ENCODE measurements at places on chromosomes 7 and 10.

GRCh38 chr7:147593271-147594057 is 997.1 kb upstream of the C7orf33 start:
- DNase-seq, result no peak

GRCh38 chr7:107166736-107167426 is 1.9 kb upstream of the HBP1 start:
- no peak for DNase-seq

DNA sequence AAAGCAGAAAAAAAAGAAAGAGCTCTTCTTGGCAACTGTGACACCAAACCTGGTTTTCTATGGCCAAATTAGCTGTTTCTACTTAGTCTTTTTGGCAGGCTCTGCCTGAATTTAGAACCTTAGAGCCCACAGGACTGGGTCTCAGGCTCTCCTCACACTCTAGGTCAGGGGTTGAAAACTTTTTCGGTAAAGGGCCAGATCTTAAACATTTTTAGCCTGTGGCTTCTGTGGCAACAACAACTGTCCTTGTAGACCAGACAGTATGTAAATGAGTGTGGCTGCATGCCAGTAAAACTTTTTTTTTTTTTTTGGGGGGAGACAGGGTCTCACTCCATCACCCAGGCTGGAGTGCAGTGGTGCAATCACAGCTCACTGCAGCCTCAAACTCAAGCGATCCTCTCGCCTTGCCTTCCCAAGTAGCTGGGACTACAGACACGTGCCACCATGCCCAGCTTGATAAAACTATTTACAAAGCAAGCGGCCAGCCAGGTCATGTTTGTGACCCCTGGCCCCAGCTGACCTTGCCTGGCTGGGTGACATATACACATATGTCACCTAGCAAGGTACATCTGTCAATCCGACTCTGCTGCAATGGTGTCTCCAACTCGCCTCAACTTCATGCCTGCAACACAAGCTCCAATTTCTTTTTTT is 17.4 kb downstream of the KPNA7 start:
- no peak for DNase-seq

DNA sequence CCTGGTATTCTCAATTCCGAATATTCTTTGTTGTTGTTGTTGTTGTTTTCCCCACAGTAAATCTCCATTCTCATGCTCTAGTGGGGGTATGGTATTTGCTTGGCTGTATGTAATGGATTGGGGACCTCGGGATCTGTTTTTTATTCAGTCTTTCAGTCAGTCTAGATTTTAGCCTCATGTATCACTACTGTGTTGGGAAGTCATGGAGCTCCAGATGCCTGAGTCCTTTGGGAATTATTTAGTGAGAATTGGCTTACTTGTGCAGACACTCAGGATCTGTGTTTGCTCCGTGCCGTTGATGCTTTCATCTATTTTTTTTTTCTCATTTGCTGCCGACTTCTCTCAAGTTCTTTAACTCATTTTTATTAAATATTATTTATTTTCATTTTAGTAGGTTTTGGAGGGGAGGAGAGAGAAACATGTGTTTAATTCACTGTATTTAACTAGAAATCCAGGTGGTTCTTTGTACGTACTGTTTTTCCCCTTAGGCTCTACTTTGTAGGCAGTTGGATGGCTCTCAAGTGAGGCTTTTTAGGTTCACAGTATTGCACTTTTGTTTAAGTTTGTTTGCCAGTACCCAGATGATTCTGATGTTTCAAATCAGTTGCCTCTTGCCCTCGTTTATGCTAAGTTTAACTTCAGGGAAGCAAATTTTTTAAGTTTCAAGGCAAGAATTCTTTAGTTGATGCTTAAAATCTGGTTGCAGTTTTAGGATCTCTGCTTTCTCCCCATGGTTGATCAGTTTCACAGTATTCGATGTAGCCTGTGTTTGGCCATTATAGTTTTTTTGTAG is 36.9 kb downstream of the ZNRF2 start:
- DNase-seq, result no peak

GRCh38 chr10:88754287-88754686 is 5.5 kb upstream of the LIPN start:
- DNase-seq, result peak; percentile 26

GRCh38 chr7:36597090-36597773 is 127.1 kb downstream of the AOAH start:
- no peak for DNase-seq

- DNase-seq, result no peak
Observed at GRCh38 chr7:42137941-42138340, 99.1 kb downstream of the GLI3 start.

DNA sequence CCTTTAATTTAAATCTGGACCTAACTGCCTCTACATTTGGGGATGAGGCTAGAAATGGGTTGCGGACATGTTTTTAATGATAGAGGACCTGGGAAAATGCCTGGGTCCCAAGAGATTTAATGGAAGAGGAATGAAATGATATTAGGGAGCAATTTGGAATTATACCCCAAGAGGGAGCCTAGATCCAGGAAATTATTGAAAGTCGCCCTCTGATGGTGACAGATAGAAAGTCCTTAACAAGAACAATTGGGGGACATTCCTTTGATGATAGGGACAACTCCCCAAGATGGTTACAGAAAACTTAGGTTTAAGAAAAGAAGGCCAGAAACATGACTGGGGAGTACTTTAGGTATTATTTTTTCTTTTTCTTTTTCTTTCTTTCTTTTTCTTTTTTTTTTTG is 9.5 kb upstream of the TSGA13 start:
- DNase-seq, result peak; percentile 17

DNA sequence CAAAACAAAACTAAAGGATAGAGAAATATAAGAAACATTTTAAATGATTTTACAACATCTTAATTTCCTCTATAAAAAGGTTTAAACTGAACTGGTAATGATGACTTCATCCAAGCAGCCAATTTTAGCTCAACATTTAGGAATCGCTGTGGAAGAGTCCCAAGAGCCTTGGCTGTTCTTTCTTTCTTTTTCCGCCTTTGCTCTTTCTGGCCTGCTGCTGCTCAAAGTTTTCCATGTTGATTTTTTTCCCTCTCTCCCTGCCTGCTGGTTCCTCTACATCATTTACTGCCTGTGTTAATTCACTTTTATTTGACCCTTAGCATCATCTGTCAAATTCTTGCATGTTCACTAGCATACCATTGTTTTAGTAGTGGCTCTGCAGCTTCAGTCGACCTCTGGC is 146.9 kb downstream of the EVX1 start:
- no peak for DNase-seq

- no peak for DNase-seq
Observed at GRCh38 chr7:103391150-103391549, 43.7 kb downstream of the PSMC2 start.

GRCh38 chr7:127189886-127190285 is 62.9 kb downstream of the GRM8 start:
- DNase-seq, result no peak

GRCh38 chr7:111074071-111074747 is 16.7 kb upstream of the LRRN3 start:
- DNase-seq, result no peak

GRCh38 chr10:27720529-27720928 is 25.1 kb downstream of the MKX start:
- DNase-seq, result no peak

- no peak for DNase-seq
Observed at GRCh38 chr10:2908851-2909630, 158.3 kb upstream of the PFKP start.

- no peak for DNase-seq
Observed at GRCh38 chr7:112346381-112347060, 103.7 kb upstream of the IFRD1 start.

- DNase-seq, result no peak
Observed at GRCh38 chr10:105967256-105967655, 1197.2 kb downstream of the SORCS1 start.

GRCh38 chr10:6242089-6242488 is 39.4 kb downstream of the PFKFB3 start:
- DNase-seq, result no peak

GRCh38 chr7:20906801-20907453 is 120.2 kb upstream of the SP8 start:
- no peak for DNase-seq

DNA sequence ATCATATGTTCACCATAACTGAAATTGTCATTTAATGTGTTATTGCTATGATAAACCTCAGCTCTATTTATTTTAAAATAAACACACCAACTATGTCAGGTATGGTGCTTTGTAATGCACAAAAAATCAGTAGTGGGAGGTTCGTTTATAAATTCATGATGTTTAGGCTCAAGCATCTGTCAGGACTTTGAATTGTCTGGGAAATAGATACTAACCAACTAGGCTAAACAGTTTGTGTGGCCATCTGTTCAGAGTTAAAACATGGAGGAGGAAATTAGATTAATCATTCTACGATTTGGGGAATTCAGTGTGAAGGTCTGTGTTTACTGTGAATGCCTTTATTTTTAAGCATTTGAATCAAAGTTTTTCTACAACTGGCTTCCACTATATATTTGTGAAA is 212.6 kb upstream of the FZD8 start:
- DNase-seq, result no peak

DNA sequence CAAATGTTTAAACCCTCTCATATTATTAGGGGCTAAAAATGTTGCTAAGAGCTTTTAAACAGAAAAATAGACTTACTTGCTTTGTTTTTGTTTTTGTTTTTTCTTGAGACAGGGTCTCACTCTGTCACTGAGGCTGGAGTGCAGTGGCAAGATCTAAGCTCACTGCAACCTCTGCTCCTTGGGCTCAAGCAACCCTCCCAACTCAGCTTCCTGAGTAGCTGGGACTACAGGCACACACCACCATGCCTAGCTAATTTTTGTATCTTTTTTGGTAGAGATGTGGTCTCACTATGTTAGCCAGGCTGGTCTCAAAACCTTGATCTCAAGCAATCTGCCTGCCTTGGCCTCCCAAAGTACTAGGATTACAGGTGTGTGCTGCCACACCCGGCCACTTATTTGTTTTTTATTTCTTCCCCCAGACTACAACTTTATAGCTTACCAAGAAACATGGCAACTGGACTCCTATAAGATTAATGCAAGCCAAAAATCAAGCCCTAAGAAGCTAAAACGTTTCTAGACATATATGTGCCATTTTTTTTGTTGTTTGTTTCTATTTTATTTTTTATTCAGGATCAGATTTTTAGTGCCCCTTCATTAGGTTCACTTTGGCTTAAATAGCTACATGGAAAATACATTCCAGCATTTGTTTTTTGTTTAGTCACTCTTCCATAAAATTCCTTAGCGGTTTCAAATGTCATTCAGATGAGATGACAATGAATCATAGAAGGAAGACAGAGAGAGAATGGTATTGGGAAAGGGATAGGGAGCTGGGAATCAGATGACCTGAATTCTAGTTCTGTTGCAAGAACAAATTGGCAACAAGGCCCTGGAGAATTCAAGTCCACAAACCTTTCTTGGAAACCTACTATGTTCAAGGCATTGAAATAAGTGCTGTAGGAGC is 163.4 kb upstream of the MKLN1 start:
- DNase-seq, result peak; percentile 70

- DNase-seq, result no peak
Observed at GRCh38 chr7:127527561-127527960, 57.8 kb downstream of the GCC1 start.

- no peak for DNase-seq
Observed at GRCh38 chr7:143288836-143289235, 685 bp downstream of the CASP2 start.

- DNase-seq, result no peak
Observed at GRCh38 chr7:139861803-139862202, 32.7 kb downstream of the TBXAS1 start.

GRCh38 chr10:114283091-114283490 is 44.0 kb downstream of the VWA2 start:
- no peak for DNase-seq

- no peak for DNase-seq
Observed at GRCh38 chr10:125081931-125082330, 78.4 kb downstream of the CTBP2 start.

- DNase-seq, result peak; percentile 92
Observed at GRCh38 chr7:3439333-3440030, 138.4 kb downstream of the SDK1 start.

DNA sequence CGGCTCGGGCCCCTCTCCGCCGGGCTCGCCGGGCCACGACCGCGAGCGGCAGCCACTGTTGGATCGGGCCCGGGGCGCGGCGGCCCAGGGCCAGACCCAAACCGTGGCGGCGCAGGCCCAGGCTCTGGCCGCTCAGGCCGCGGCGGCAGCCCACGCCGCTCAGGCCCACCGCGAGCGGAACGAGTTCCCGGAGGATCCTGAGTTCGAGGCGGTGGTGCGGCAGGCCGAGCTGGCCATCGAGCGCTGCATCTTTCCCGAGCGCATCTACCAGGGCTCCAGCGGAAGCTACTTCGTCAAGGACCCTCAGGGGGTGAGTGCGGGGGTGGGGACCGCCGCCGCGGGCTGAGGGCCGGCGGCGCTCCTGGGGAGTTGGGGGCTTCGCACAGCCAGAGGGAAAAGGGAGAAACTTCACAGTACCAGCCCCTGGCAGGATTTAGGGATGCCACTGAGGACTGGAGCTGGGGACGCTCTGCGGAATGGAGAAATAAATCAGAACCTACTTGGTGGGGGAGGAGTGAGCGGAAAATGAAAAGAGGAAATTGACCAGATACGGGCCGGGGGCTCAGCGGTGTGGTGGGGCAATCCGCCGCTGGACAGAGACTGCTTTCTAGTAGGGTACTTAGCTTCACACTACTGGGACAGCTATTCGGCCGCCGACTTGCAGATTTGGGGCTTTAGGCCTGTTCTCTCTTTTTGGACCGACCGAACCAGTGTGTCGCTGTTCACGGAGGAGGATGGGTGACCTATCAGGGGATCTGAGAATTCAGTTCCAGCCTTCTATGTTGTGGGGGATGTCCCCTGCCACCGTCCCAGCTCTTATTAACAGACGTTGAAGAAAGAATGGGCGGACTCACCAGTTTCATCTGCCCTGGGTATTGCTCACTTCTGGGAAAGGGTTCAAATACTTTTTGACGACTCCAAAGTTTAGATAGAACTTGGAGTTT is 669 bp downstream of the PI4K2A start:
- DNase-seq, result no peak

DNA sequence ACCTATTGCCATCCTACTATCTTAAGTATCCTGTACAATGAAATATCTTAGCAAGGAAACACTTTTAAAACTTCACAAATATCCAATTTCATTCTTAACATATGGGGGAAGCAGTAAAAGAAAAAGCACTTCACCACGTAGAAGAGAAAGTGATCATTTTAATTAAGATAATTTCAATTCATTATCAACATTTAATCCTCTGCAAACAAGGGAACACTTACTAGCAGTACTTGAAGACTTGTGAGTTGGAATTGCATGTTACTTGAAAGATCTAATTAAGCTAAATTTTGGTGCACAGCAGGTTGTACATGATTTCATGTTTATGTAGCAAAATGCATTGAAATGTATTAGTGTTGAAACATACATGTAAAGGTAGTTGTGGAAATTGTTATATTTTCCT is 20.8 kb upstream of the CCAR1 start:
- DNase-seq, result no peak
